ENCODE measurements at places on chromosomes 12 and 14. TPM values are rescaled to one million over a fixed set of nuclear protein-coding genes. Genes with fewer than 3 reads are reported as not detected.
A peak's percentile ranks its signal among the peaks of the same experiment; 100 is the strongest.

GRCh38 chr14:91727121-91727520 lies 4.8 kb downstream of the CATSPERB start:
- H3K27me3 ChIP-seq = no peaks in the 10 kb centered on the region
- H3K4me1 ChIP-seq = no peaks in the 10 kb centered on the region
- no peak overlapping the region for H3K4me3 ChIP-seq
- H3K27ac ChIP-seq = no peak overlapping the region
- no peak for DNase-seq

GRCh38 chr12:11147420-11147819 lies 13.0 kb upstream of the TAS2R30 start:
- H3K4me1 ChIP-seq = no peaks in the 10 kb centered on the region
- no peak for DNase-seq
- H3K4me3 ChIP-seq = no peak overlapping the region
- H3K36me3 ChIP-seq = no peaks in the 10 kb centered on the region
- no peak overlapping the region for H3K27ac ChIP-seq

DNA sequence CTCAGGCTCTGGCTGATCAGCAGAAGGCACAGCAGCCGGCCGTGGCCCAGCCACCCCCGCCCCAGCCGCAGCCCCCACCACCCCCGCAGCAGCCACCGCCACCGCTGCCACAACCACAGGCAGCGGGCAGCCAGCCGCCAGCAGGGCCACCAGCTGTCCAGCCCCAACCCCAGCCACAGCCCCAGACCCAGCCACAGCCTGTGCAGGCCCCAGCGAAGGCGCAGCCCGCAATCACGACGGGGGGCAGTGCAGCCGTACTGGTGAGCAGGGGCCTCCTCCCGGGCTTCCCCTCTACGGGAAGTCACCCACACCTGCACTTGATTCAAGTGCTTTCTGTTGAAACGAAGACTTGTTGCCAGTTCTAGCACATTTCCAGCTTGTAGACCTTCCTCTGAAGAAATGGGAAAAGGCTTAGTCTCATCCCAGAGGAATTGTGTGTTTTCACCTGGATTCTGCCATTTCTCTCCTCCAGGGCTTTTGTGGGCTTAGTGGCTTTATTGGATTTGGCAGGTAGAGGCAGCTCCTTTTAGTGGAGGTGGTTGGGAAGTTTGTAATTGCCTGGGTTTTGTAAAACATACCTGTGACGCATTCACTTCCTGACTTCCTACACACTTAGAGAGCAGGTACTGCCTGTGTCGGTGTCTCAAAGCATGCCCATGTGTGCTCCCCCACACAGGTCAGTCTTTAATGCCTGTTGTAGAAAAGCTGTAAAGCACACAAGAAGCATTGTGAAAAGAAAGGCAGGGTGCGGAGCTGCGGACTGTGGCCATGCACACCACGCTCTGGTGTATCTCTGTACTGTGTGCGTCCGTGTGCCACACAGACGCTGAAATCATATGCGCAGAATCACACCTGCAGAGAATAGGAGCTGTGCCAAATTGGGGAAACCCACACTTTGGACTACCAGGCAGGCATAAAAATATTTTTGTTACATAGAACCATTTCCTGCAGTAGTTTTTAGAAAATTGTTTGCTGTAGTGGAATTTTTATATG lies 90.5 kb downstream of the DDX51 start:
- DNase-seq = no peak
- H3K36me3 ChIP-seq = peaks cover 84% of the 10 kb centered on the region
- H3K4me1 ChIP-seq = no peaks in the 10 kb centered on the region
- no peaks in the 10 kb centered on the region for H3K27me3 ChIP-seq

DNA sequence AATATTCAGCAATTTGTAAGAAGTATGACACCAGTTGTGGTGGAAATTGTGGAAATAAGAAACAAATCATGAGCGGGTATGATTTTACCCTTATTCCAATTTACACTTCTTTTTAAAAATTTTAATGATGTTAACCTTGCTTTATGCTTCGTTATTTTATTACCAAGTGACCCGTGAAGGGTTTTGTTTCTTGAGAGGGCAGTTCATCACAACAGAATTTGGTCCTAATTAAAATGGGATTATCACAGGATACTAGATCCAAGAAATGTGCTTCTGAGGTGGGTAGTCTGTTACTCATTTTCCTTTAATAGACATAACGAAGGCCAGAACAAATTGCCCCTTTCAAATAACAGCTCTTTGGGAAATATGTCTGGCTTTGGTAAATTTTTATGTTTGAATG lies 25.5 kb upstream of the RASSF8 start:
- H3K4me1 ChIP-seq = no peaks in the 10 kb centered on the region
- H3K27ac ChIP-seq = no peak overlapping the region
- no peak for DNase-seq
- no peak overlapping the region for H3K4me3 ChIP-seq

- no peaks in the 10 kb centered on the region for H3K4me1 ChIP-seq
- no peak overlapping the region for H3K4me3 ChIP-seq
- H3K27me3 ChIP-seq = no peaks in the 10 kb centered on the region
- no peaks in the 10 kb centered on the region for H3K36me3 ChIP-seq
Observed at GRCh38 chr14:67999705-68000384, 180.3 kb downstream of the RAD51B start.

GRCh38 chr12:80794551-80794950 lies 77.8 kb downstream of the MYF5 start:
- H3K4me1 ChIP-seq = no peaks in the 10 kb centered on the region
- H3K27me3 ChIP-seq = no peaks in the 10 kb centered on the region
- no peak overlapping the region for H3K27ac ChIP-seq
- H3K4me3 ChIP-seq = no peak overlapping the region
- H3K36me3 ChIP-seq = no peaks in the 10 kb centered on the region

DNA sequence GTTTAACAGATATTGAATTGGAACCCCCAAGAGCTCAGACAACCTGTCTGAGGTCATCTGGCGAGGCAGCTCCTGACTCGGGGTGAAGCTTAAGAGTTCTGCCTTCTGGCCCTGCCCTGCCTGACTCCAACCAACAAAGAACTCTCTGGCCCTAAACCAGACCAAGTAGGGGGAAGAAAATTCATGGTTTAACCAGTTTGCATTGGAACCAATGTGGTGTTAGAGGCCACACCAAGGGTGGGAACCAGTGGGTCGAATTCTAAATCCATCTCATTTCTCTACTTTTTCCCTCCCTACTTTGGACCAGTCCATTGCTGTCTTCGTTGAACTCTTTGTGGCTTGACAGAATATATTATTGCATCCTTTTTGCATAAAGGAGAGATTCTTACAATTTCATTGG lies 30.4 kb upstream of the GSG1 start:
- no peak overlapping the region for H3K27ac ChIP-seq
- no peaks in the 10 kb centered on the region for H3K36me3 ChIP-seq
- no peak overlapping the region for H3K4me3 ChIP-seq
- H3K4me1 ChIP-seq = peaks cover 9% of the 10 kb centered on the region

- no peak overlapping the region for H3K4me3 ChIP-seq
- H3K4me1 ChIP-seq = peaks cover 10% of the 10 kb centered on the region
- no peaks in the 10 kb centered on the region for H3K27me3 ChIP-seq
- no peak for DNase-seq
Observed at GRCh38 chr12:56337753-56338251, 882 bp upstream of the IL23A start.

DNA sequence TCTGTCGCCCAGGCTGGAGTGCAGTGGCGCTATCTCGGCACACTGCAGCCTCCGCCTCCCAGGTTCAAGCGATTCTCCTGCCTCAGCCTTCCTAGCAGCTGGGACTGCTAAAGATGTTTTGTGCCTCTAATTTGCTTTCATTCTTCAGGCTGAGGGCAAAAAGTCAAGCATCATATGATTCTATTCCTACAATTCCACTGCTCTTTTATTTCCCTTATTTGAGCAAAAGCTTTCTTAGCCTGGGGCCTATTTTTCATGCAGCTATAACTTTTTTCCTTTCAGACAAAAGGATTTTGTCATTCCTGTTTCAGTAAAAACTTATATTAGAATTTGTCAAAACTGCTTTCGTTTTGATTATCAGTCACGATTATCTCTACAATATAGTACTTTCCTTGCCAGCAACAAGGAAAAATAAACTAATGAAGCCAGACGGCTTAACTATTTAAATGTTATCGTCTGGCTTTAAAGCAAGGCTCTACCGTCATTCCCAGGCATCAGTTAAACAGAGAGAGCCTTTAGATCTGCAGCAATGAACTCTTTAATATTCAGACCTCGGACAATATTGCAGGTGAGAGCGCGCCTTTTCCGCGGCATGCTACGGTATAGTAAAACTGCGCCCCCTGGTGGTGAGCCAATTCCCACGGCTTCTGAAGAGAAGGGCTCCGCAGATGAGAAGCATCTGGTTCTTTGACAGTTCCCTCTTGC lies 1.4 kb upstream of the SLC2A13 start:
- H3K27me3 ChIP-seq = no peaks in the 10 kb centered on the region
- H3K27ac ChIP-seq = no peak overlapping the region
- peak; percentile 75 for DNase-seq
- H3K36me3 ChIP-seq = no peaks in the 10 kb centered on the region
- peaks cover 9% of the 10 kb centered on the region for H3K4me1 ChIP-seq
- no peak overlapping the region for H3K4me3 ChIP-seq

DNA sequence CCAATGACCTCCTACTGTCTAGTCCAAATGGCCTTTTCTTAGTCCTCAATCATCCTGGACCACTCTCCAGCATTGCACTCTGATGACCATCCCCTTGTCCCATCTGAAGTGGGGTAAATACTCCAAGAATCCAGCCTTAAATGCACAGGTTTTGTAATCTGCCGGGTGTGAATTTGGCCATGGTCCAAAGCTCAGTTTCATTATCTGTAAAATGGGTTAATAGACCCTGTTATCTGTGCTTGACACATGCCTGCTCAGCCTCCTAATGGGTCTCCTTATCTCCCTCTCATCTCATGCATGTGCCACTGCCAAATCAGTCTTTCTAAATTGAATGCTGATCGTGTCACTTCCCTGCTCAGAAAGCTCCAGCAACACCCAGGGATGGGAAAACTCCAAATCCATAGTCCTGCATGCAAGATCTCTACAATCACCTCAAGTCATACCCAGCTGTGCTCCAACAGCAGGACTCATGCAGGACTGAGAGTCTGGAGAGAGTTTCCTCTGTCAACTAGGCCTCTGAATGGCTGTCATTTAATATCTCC lies 22.3 kb downstream of the LGR5 start:
- no peak for DNase-seq
- peaks cover 3% of the 10 kb centered on the region for H3K4me1 ChIP-seq
- no peak overlapping the region for H3K4me3 ChIP-seq
- no peaks in the 10 kb centered on the region for H3K36me3 ChIP-seq
- H3K27ac ChIP-seq = no peak overlapping the region

- H3K27me3 ChIP-seq = no peaks in the 10 kb centered on the region
- DNase-seq = no peak
- H3K4me3 ChIP-seq = no peak overlapping the region
- no peaks in the 10 kb centered on the region for H3K36me3 ChIP-seq
- no peak overlapping the region for H3K27ac ChIP-seq
- H3K4me1 ChIP-seq = no peaks in the 10 kb centered on the region
Observed at GRCh38 chr12:12180136-12180535, 86.7 kb downstream of the LRP6 start.

DNA sequence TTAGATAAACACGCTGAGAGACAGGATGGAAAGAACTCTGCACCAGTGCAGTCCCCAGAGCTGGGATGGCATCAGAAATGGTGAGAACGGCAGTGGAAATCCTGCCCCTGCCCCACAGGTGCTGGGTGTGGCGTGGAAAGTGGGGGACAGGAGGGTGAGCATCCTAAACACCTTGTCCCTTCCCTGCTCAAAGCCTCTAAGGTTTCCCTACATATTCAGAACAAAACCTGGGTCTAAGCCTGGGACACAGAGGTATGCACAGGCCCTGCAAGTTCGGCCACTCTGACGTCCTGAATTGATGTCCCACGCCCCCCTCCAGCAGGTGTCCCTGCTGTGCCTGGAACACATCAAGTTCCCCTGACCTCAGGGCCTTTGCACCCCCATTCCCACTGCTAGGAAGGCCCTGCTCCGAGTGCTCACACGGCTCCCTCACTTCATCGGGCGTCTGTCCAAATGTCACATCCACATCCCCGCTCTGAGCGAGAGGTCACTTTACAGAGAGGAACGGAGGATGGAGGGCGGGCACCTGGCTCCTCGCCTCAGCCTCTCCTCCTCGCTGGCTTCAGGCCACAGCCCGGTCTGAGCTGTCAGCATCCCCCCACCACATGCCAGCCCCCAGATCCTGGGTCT lies 38.5 kb upstream of the SFSWAP start:
- H3K4me1 ChIP-seq = peaks cover 7% of the 10 kb centered on the region
- no peak for DNase-seq
- no peak overlapping the region for H3K27ac ChIP-seq
- no peak overlapping the region for H3K4me3 ChIP-seq
- H3K36me3 ChIP-seq = no peaks in the 10 kb centered on the region

DNA sequence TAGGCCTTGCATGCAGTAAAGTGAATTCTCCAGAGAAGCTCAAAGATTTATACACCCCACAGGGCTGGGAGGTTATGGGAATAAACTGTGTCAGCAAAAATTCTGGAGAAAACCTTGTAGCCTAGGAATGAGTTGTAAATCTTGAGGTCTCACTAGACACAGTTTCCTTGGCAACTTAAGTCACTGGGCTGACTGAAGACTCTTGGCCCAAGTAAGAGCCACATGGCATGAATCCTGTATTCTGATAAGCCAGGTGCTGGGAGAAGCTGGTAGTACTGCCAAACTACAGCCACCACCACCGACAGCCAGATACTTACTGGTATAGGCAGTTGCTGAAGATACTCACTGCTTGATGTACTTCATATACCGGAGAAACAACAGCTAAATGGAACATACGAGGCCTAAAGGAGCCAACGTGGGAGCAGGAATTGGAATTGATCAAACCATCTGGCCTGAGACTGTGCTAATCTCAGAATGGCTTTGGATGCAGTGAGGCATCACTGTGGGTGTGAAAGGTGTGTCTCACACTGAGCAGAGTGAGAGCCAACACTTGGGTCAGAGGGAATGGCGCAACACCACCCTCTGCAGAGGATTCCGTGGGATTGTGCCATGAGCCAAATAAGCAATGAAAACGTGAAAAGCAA lies 102.8 kb upstream of the TMCC3 start:
- H3K4me3 ChIP-seq = no peak overlapping the region
- peak; percentile 35 for DNase-seq
- no peaks in the 10 kb centered on the region for H3K27me3 ChIP-seq
- H3K4me1 ChIP-seq = peaks cover 9% of the 10 kb centered on the region

GRCh38 chr14:61516118-61516743 lies 179.1 kb upstream of the HIF1A start:
- H3K27me3 ChIP-seq = no peaks in the 10 kb centered on the region
- no peaks in the 10 kb centered on the region for H3K36me3 ChIP-seq
- no peak overlapping the region for H3K27ac ChIP-seq
- no peak for DNase-seq

KRT6C gene
- total RNA-seq = not detected

SLC5A8 gene
- total RNA-seq = 0.22 TPM

FAM181A gene
- 3.5 TPM for total RNA-seq

CLEC4C gene
- total RNA-seq = not detected

FBRSL1 gene
- 4.1 TPM for total RNA-seq

BIN2 gene
- 7.2 TPM for total RNA-seq

ATXN7L3B gene
- 75.9 TPM for total RNA-seq

SAMD15 gene
- total RNA-seq = 10.3 TPM

JKAMP gene
- 121 TPM for total RNA-seq

PNMA1 gene
- 39.5 TPM for total RNA-seq

E2F7 gene
- 3.7 TPM for total RNA-seq

FANCM gene
- 16.2 TPM for total RNA-seq

NPAS3 gene
- total RNA-seq = 44.2 TPM

Data from spinal cord (tissue), 10 donors.